Tongue (tissue), 3 donors: ENCODE measurements at places on chromosomes 6 and 20.

GRCh38 chr6:4291453-4292403, 156.4 kb upstream of the ECI2 start:
- DNase-seq, result no peak

- DNase-seq, result no peak
These were observed 267.6 kb upstream of the SGK1 start for GRCh38 chr6:134585517-134585873.

GRCh38 chr6:10451394-10451793, 36.5 kb upstream of the TFAP2A start:
- no peak for DNase-seq

- no peak for DNase-seq
These were observed 353.8 kb downstream of the PREX1 start for GRCh38 chr20:48474022-48474421.

- DNase-seq, result no peak
These were observed 74.9 kb downstream of the TNFAIP3 start for GRCh38 chr6:137941995-137942394.

- DNase-seq, result no peak
These were observed 152.2 kb downstream of the SLC16A10 start for GRCh38 chr6:111239461-111239860.

GRCh38 chr6:169292338-169293124, 38.9 kb upstream of the THBS2 start:
- peak; percentile 24 for DNase-seq

- DNase-seq, result peak; percentile 57
These were observed 40.4 kb upstream of the TINAG start for GRCh38 chr6:54267798-54268197.

DNA sequence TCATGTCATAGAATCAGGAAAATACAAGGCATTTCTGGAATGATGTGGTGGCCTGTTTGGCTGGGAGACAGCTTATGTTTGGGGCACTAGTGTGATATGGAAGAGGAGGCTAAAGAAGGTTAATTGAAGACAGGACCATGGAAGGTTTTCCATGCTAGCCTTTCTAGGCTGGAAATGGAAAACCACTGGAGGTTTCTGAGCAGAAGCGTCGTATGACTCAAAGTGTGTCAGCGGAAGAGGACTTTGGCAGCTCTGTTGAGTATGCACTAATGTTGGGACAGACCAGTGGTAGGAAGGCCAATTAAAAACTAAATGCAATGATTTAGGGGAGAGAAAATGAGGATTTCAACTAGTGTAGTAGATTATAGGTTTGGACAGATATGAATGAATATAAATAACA, 413.1 kb downstream of the PLCB1 start:
- no peak for DNase-seq

GRCh38 chr6:35368038-35368887, 25.9 kb downstream of the PPARD start:
- DNase-seq, result no peak

DNA sequence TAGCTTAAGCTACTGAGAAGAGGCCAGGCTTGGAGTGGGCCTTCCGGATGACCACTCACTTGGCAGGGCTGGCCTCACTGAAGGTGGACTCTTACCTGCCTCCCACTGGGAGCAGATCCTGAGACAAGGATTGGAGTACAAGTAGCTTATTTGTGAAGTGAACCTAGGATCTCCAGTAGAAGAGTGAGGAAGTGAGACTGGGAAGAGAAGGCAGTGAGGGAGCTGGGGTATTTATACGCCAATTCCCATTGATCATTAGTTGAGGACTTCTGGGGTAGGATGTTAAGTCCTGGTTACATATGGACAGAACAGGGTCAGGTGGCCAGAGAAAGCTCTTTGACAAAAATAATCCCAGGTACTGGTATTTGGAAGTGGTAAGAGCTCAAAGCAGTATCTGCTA, 32.3 kb upstream of the RNF24 start:
- DNase-seq, result no peak

DNA sequence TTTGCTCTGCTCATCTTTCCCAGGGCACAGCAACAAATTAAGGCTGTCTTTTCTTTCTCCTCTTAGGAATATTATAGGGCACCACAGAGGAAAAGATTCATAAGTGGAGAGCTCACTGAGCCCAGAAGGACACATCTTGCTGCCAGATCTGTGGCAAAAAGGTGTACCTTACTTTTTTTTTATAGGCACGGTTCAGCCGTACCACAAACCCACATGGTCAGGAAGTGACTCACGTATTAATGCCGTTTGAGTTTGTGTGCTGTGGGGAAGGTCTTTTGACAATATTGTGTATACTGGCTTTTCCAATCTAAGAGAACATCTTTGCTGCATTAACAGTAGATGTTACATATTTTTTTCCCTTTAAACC, 28.4 kb downstream of the PAQR8 start:
- DNase-seq, result no peak

DNA sequence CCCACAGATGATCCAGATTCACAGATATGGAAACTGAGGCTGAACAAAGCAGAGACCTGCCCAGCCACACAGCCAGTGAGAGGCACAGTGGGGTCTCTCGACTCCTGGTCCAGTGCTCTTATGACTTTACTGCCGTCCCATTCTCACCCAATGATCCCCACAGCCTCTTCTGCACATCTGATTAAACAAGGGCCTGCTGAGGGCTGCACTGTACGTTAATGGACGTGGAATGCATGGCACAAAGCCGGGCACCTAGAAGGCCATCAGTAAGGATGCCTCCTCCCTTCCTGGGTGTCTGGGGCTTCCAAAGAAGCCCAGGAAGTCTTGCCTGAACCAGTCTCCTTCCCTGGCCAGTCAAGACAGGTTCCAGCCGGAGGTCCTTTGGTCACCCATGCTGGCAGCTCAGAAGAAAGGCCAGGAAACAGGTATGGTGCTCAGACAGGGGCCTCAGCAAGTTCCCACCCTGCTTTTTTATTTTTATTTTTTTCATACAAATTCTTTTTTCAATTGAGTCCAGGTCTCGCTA, 3.8 kb downstream of the TFEB start:
- DNase-seq, result no peak

DNA sequence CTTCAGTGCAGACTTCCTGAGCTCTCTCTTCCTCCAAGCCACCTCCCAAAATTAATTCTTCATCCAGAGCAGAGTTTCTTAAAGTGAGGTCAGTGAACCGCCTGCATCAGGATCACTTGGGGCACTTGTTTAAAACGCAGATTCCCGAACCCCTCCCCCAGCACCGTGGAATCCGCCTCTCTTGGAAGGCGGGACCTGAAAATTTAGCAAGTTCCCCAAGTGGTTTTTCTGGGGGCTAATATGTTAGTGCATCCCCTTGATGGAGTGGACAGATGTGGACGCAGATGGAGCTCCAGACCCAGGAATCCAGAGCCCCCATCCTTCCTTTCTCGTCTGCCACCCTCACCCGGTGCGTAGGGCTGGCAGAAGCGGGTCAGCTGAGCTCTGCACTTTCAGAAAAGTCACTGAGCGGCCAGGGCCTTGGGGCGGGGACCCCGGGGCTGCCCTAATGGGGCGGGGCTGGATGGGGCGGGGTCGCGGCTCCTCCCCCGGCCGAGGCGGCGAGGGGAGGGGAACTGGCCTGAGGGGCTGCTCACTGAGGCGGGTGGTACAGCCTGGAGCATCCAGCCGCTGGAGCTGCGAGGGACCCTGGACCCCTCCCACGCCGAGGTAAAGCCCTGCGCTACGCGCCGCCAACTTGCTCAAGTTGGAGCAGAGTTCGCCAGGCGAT, at the start of the genes DEFB124 and REM1:
Gene DEFB124 (minus strand): TSS at position 370 of the 670 bp plus-strand sequence. CDS start 2,114 bp downstream, outside the sequence.
Gene REM1 (plus strand): TSS at position 531 of the 670 bp plus-strand sequence. CDS start 1,158 bp downstream, outside the sequence.
- DNase-seq, result peak; percentile 36

DNA sequence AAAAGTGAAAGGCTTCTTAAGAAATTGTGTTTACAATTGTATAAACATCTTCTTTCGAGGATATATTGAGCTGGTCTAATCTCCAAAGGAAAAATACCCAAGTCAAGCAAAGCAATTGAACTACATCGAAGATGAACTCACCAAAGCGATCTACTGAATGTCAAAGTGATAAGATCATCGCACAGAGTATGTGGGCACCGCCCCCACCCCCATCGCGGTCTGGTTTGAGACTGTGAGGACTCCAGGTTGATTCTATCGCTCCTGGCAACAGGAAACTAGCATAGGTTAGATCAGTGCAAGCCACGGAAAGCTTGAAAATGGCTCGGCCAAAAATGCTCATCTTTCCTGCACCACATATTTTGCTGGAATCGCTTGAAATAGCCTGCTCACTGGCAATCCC, 133.2 kb upstream of the RPS6KA2 start:
- DNase-seq, result no peak

DNA sequence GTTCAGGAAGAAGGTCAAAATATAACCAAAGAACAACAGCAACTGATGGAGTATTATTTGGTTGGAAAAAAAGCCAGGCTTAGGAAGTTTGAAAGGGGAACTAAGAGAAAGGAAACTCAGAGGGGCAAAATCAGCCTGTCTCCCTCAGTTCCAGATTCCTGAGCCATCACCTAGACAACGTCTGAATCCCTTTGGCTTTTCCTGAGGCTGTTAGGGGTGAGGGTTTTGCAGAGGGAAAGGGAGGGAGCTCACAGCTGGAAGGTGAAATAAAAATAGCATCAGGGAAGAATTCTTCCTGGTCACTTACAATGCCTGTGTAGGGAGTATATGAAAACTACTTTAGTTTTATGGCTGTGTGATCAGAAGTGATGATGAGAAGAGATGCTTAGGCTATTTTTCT, 100.5 kb downstream of the SOBP start:
- no peak for DNase-seq

DNA sequence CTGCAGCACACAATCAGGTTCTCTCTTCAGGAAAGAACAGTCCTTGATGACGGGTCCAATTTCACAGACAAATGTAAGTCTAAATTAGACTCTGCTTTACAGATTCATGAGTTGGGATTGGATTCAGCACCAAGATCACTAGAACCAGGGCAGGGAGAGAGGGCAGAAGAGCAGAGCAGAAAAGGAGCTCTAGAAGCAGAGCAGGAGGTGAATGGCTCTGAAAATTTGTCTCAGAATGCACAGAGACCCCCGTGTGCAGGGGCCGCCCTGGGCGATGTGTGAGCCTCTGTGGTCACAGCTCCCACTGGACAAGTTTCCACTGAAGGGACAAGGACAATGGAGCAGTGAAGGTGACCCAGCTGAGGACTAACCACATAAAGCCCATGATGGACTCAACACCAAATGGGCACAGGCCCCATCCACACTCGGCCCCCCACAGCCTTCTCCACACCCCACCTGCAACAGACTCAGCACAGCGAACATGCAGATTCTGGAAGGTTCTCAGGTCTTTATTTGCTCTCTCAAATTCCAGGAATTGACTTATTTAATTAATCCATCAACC, 3.5 kb downstream of the HLA-B start:
- no peak for DNase-seq

DNA sequence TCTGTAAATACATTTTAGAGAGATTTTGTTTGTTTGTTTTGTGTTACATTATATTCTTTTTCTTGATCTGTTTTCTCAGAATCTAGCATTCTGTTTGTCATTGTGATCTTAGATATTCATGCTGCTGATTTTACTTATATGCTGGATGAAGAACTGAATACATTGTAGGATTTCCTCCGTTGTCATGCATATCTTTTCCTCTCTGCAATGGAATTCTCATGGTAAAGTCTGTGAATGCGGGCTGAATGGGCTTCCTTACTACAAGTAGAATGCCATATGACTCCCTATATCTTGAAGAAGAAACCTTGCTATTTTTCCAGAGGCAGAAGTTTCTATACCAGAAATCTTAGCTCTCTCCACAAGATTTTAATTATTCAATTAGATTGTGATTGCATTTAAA, 2.4 kb upstream of the DEFB114 start:
- DNase-seq, result no peak

DNA sequence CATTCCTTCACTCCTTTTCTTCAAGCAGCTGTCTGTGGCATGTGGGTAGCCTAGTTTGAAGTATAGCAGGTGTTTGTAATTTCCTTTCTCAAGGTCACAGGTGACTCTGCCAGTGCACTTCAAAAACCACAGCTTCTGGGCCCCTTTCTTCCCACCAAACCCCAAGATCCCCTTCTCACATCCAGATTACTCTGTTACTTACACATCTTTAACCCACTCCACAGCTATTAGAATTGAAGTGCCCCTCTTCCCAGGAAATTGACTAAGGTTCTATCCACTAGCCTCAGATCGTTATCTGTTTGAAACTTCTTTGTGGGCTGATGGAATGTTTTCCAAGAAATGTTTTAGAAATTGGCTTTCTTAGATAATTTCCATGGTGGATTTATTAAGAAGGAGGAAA, 150.8 kb downstream of the AHI1 start:
- DNase-seq, result no peak

GRCh38 chr6:143055891-143056290, 4.8 kb upstream of the AIG1 start:
- no peak for DNase-seq

DNA sequence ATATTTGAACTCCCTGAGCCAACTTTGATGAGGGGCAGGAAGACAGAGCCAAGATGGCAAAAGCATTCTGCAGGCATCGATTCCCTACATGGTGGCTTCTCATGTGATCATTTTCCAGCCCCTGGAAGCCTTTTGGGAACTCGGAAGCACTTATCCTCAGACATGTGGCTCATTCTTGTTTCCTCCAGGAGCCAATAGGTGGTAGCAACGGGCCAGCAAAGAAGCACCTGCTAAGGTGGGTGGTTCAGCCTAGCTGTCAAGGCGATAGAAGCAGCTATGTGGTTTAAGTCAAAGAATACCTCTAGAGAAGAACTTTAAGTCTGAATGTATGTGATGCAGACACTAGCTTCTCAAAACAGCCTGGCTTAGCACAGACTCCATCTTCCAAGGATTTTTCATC, 64.9 kb upstream of the PAX1 start:
- peak; percentile 23 for DNase-seq

- peak; percentile 75 for DNase-seq
These were observed 1.3 kb downstream of the TAPBP start for GRCh38 chr6:33312361-33313104.

- DNase-seq, result no peak
These were observed 158.9 kb upstream of the FUT9 start for GRCh38 chr6:95856876-95857364.

DNA sequence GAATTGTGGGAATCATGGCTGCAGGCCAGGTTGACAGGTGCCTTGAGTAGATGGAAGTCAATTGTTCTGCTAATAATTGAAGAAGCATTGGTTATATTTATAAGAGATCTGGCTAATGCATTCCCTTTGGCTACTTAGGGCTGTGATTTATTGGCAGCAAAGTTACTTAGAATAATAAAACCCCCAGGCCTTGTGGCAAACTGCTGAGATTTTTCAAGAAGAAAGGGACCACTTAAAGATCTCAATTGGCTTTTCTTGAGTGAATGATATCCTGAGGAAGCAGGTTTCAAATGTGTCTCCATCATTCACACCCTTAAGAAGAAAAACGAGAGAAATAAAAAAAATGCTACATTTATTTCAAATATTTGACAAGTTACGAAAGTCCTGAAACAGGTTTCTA, 27.4 kb downstream of the DDO start:
- no peak for DNase-seq

- no peak for DNase-seq
These were observed 24.5 kb downstream of the NCOA7 start for GRCh38 chr6:125815080-125815910.

DNA sequence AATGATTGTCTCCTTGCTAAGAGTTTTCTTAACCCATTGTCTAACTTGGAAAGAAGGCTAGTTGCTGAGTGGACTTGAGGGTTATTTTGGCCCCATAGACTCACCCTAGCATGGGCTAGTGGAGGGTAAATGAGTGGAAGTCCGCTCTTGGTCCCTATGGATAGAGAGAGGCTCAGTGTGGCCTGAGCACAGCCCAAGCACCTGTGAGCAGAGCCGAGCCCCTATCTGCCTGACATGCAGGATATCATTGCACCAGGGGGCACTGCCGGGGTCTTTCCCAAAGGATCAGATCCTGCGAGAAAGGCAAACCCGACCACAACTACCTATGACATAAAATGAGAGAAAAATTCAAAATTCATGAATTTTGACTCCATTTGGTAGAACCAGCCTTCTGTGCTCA, 70.6 kb upstream of the GGTLC1 start:
- DNase-seq, result no peak

GRCh38 chr6:111605100-111605751, 452 bp downstream of the TRAF3IP2 start:
- DNase-seq, result peak; percentile 93
